T follicular helper cell (primary cell): ENCODE measurements at places on chromosomes 3 and 15.

- DNase-seq, result no peak
These were observed 408.4 kb downstream of the NAALADL2 start for GRCh38 chr3:175267561-175267960.

- DNase-seq, result no peak
These were observed 461.5 kb upstream of the NR2F2 start for GRCh38 chr15:95868970-95869369.

- no peak for DNase-seq
These were observed 80.9 kb downstream of the RAP2B start for GRCh38 chr3:153242896-153243295.

DNA sequence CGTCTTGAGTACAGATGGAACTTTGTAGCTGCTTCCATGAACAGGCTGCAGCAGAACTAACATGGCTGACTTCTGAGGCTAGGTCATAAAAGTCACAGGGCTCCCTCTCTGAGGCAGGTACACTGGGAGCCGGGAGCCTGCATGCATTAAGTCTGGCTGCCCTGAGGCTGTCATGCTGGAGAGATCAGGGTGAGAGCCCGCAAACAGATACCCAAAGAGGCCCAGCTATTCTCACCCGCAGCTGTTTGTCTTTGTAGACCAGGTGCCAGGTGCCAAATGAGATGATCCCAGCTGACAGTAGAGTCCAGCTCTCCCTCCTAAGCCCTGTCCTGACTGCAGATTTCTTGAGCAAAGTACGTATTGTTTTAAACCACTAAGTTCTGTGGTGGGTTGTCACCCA lies 8.6 kb upstream of the SLCO3A1 start:
- DNase-seq, result no peak

GRCh38 chr3:183437061-183437460 lies 8.6 kb upstream of the MCF2L2 start:
- DNase-seq, result no peak

GRCh38 chr3:150114873-150115540 lies 144.3 kb upstream of the PFN2 start:
- DNase-seq, result no peak

DNA sequence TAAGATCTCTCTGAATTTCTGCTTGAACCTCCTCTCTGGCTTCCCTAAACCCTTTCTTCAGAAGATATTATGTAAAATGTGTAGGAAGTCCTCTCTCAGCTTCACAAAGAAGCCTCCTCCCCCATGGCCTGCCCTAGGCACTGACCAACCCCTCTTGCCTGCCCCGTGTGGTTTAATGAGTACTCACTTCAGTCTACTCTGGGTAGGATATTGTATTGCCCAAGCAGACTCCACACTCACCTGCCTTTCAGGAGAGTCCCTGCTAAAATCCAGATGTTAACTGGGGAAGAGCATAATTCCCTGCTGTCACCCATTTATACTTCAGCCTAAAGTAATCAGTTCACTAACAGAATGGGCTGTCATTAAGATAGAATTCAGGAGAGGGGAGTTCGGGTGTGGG lies 2.6 kb upstream of the AGBL1 start:
- DNase-seq, result no peak

DNA sequence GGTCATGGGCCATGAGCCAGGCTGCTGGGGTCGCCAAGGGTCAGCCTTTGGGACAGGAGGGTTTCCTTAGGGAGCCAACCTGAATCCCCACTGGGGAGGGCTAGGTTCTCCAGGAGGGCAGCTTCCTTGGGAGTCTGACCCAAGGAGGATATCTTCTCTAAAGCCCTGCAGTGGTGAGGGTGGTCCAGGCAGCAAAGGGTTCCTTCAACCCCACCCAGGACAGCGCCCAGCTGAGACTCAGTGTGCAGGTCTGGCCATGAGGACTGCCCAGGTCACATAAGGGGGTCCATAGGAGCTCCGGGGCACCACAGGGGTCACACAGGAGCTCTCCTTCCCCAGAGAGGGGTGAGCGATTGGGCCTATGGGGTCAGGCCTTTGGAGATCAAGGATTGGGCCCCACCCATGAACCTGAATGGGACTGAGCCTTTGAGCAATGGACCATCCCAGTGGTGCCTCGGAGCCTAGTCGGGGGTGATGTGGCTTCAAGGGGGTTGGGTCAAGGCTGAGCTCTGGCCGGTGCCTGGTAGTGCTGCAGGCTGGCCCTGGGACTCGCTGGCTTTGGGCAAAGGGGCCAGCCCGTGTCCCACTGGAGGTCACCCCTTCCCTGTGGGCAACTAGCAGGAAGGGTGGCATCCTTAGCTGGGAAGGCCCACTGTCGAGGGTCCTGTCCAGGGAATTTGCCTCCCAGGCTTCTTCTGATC lies 216.5 kb downstream of the SNRPN start:
- no peak for DNase-seq

DNA sequence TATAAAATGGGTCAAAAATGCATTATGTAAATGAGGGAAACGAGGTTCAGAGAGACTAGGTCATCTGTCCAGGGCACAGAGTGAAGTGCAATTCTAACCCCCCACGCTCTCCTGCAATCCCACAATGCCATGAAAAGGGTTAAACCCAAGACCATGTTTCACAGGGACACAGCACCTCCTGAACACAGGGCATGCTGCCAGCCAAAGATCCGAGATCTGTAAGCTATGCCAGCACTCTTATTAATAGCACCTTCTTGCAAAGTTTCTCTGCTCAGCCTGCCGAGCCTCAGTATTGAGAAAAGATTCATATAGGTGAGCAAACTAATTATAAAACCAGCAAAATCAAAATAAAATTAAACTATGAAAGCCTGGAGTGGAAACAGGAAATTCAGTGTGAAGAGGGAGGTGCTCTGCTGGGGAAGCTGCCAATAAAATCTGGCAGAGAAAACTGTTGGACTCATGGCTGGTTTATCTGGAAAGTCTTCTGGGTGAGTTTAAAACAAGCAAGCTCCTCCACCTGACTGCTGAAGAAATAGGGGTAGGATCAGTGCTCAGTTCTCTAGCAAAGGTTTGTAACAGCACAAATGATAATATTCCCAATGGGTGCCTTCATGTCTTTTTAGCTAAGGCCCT lies 50.3 kb downstream of the LRIG1 start:
- DNase-seq, result no peak
